Chondrocyte (in vitro differentiated cells): ENCODE measurements at places on chromosomes 16 and 17. TPM values are rescaled to one million over a fixed set of nuclear protein-coding genes. Genes with fewer than 3 reads are reported as not detected.
A peak's percentile ranks its signal among the peaks of the same experiment; 100 is the strongest.

GALR2 gene
- not detected in 3 replicates for total RNA-seq

- DNase-seq: no peak
- no peak overlapping the region for H3K27ac ChIP-seq
- H3K27me3 ChIP-seq: no peaks in the 10 kb centered on the region
- H3K4me3 ChIP-seq: no peak overlapping the region
- no peaks in the 10 kb centered on the region for H3K36me3 ChIP-seq
- H3K4me1 ChIP-seq: peaks cover 3% of the 10 kb centered on the region
Observed at GRCh38 chr16:778447-778846, 9.7 kb downstream of the RPUSD1 start.

DNA sequence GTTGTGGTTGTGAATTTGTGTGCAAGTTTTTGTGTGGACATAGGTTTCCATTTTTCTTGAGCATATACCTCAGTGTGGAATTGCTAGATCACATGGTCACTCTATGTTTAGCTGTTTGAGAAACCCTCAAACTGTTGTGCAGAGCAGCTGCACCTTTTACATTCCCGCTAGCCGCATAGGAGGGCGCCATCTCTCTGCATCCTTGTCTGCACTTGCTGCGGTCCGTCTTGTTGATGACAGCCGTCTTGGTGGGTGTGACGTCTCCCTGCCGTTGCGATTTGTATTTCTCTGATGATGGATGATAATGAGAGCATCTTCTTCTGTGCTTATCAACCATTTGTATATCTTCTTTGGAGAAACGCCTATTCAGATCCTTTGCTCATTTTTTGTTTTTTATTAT lies 25.1 kb upstream of the IL17C start:
- H3K27me3 ChIP-seq: no peaks in the 10 kb centered on the region
- H3K36me3 ChIP-seq: peaks cover 16% of the 10 kb centered on the region
- H3K27ac ChIP-seq: no peak overlapping the region
- H3K4me1 ChIP-seq: peaks cover 19% of the 10 kb centered on the region

CDRT15L2 gene
- not detected in 3 replicates for total RNA-seq

PIPOX gene
- total RNA-seq: 1.5 to 2.3 TPM (median 2.2 TPM) in 3 replicates

UTS2R gene
- total RNA-seq: not detected in 3 replicates

DNA sequence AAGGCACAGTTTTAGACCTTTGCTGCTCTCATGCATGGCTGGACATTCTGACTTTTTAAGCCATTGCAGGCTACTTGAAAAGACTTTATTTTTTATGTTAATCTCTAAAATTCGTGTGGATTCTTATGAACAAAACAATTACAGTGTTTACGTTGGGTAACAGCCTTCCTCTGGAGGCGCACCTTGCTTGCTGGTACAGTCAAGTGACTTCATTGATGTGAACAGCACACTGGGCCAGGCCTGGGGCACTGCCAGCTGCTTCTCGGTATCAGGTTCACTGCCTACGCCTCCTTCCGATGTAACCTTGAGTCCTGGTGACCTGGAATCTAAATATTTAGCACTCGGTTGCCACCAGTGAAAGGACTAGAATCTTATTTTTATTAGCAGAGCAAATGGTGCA lies 27.8 kb downstream of the MARCHF10 start:
- H3K27me3 ChIP-seq: no peaks in the 10 kb centered on the region
- no peak overlapping the region for H3K4me3 ChIP-seq
- H3K36me3 ChIP-seq: peaks cover 6% of the 10 kb centered on the region
- H3K27ac ChIP-seq: peak overlapping the region; percentile 90
- no peak for DNase-seq

- peaks cover 17% of the 10 kb centered on the region for H3K36me3 ChIP-seq
- DNase-seq: no peak
- no peaks in the 10 kb centered on the region for H3K4me1 ChIP-seq
- no peaks in the 10 kb centered on the region for H3K27me3 ChIP-seq
- no peak overlapping the region for H3K4me3 ChIP-seq
Observed at GRCh38 chr17:60704170-60704569, 26.5 kb downstream of the BCAS3 start.

GRCh38 chr17:82383411-82383810 lies 11.8 kb downstream of the UTS2R start:
- peaks cover 28% of the 10 kb centered on the region for H3K27me3 ChIP-seq
- DNase-seq: peak; percentile 73
- H3K27ac ChIP-seq: no peak overlapping the region

TMEM219 gene
- total RNA-seq: 111 to 122 TPM (median 120 TPM) in 3 replicates

- DNase-seq: no peak
- no peak overlapping the region for H3K27ac ChIP-seq
- H3K4me3 ChIP-seq: no peak overlapping the region
- H3K36me3 ChIP-seq: peaks cover 4% of the 10 kb centered on the region
- H3K27me3 ChIP-seq: no peaks in the 10 kb centered on the region
Observed at GRCh38 chr17:13520899-13521572, 80.7 kb downstream of the HS3ST3A1 start.

- no peaks in the 10 kb centered on the region for H3K36me3 ChIP-seq
- H3K4me1 ChIP-seq: no peaks in the 10 kb centered on the region
- H3K4me3 ChIP-seq: no peak overlapping the region
- DNase-seq: no peak
- H3K27ac ChIP-seq: no peak overlapping the region
- peaks cover 10% of the 10 kb centered on the region for H3K27me3 ChIP-seq
Observed at GRCh38 chr16:19179546-19180490, 11.8 kb downstream of the SYT17 start.
